ENCODE measurements at places on chromosomes 5 and 9. TPM values are rescaled to one million over a fixed set of nuclear protein-coding genes. Genes with fewer than 3 reads are reported as not detected.

The SLC46A2 gene
- total RNA-seq: 3.1 TPM

The PROB1 gene
- 1.4 TPM for total RNA-seq

The SGCD gene
- total RNA-seq: 106 TPM

The TSSK1B gene
- total RNA-seq: 1.2 TPM

The GAPVD1 gene
- total RNA-seq: 77.6 TPM

The CDHR2 gene
- total RNA-seq: not detected

The F2RL1 gene
- total RNA-seq: 8.2 TPM

The OMD gene
- 20.5 TPM for total RNA-seq

The ANKRD31 gene
- total RNA-seq: 0.69 TPM

The CEP120 gene
- total RNA-seq: 39.5 TPM

The KIF4B gene
- 0.05 TPM for total RNA-seq

The TMEM8B gene
- 4.8 TPM for total RNA-seq

The ADAMTSL2 gene
- 2.2 TPM for total RNA-seq

The TMEM141 gene
- total RNA-seq: 29.4 TPM

The FUT7 gene
- total RNA-seq: not detected

The NFIB gene
- total RNA-seq: 217 TPM

The CDC23 gene
- 44.1 TPM for total RNA-seq

The CATSPER3 gene
- total RNA-seq: not detected

The HMCN2 gene
- 15.9 TPM for total RNA-seq
